ENCODE measurements at places on chromosomes 7 and 10.

DNA sequence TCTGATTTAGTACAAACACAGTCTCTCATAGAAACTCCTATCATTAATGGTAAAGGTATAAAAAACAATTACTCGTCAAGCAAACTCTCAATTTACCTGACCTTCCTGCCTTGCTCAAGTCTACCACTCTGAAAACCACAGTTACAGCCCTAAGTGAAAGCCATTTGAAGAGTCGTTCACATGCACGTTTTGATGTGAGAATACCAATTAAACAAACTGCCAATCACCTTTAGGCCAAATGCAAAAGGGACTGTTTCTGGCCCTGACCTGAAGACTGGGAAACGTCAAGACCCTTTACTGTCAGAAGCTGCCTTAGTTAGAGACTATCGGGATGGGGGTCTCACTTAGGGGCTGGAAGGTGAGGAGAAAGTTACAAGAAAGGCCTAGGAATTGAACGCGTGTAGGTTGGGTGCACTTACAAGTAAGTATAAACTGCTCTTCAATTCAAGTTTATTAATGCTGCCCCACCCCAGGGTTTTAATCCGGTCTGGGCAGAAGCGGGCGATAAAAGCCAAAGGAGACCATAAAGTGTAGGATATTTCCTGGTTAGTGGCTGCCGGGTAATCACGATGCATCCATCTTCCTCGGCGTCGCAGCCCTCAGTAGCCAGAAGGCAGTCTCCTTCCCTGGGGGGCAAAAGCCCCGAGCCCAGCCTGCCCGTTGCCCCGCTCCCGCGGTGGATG lies 935 bp downstream of the TM9SF3 start:
- peak; percentile 8 for DNase-seq

GRCh38 chr7:19069842-19070241 lies 47.6 kb downstream of the TWIST1 start:
- no peak for DNase-seq

DNA sequence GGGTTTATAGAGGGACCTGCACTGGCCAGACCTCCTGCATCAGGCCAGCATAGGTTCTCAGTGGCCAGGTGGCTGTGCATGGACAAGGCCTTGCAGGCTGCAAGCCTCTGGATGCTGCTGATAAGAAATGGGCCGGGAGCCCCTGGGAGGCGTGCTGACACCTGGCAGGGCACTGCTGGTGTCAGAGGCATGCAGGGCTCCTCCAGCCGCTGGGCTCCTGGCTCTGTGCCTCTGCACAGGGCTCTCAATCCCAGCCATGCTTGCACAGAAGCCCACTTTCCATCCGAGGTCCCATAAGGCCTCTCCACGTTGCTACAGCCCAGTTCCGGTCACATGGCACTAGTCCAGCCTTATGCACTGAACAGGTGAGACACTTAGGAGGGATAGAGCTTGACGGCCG lies 27.3 kb downstream of the ANTXRL start:
- DNase-seq = no peak

DNA sequence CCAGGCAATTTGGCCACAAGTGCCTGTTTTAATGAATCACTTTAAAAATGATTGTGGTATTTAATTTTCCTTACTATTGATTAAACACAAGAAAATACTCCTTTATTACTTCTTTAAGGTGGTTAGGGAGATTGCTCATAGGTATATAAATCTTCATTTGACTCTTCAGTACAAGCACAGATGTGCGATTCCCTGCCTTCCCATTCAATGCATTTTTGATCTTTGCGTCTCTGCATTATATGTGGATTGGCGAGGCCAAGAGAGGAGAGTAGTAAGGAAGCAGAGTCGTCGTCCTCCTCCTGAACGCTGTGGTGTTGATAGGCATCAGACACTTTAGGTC lies 683.7 kb downstream of the LRMDA start:
- DNase-seq = no peak

- DNase-seq = no peak
These were observed 43.8 kb downstream of the PDE6C start for GRCh38 chr10:93656155-93656554.

GRCh38 chr10:77679217-77679616 lies 41.6 kb upstream of the KCNMA1 start:
- no peak for DNase-seq

DNA sequence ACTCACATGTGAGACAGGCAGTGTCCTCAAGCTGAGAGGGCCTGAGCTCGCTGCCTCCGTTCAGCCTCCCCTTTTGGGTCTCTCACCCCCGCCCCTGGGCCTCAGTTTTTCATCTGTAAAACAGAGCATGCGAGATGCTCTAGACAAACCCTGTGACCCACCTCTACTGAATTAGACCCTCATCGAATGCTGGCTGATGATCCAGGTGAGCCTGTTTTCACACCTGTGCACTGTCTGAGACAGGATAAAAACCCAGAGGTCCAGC lies 102.1 kb downstream of the PDGFA start:
- DNase-seq = no peak

DNA sequence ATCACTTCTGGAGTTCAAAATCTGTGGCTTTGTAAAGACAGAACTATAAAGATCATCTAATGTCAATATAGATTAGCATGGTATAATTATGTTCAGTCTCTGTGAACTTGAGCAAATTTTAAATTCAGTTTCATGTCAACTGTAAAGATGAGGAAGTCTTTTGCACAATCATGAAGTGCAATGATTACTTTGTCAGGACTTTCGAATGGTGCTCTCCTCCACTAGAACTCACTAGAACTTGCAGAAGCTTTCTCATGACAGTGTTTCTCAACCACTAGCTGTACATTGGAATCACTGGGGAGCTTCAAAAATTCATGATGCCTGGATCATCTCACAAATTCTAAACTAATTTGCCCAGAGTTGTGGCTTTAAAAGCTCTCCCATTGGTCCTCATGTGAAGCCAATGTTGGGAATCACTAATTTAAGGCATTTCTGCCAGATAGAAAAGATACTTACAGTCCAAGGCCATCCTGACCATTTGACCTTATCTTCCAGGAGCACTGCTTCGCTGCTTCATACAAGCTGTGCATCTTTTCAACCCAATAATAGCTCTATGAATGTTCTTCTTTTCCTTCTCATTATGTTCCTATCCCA lies 12.9 kb downstream of the OR2AE1 start:
- DNase-seq = no peak

GRCh38 chr10:58331646-58332045 lies 3.2 kb upstream of the UBE2D1 start:
- DNase-seq = no peak

GRCh38 chr7:150405584-150406311 lies 26.6 kb downstream of the ZNF775 start:
- DNase-seq = no peak

DNA sequence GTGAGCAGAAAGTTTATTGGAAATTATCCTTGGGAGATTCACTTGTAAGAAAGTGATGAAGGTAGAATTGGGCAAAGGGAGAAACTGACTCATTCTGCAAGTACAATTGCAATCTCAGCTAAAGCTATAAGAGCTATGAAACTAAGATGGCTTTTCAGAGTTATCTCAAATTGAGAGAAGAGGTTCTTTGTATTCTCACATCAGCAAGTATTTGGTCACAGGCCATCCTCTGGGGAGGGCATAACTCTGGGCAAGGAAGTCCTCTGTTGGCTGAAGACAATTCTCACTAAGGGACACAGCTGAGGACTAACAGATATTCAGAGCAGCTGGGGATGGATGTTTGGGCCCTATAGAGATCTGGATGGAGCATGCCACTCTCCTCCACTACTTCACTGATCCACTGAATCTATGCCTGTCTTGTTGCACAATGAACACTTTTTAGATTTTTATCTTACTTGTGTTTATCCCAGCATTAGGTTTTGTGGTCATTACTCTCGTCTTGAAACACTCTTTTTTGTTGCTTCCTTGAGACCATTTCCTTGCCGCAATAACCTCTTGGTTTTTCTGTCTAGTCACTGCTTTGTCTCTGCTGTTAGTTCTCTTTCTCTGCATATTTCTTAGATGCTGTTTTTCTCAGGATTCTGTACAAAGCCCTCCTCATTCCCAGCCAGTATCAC lies 115.1 kb downstream of the GNAI1 start:
- no peak for DNase-seq

DNA sequence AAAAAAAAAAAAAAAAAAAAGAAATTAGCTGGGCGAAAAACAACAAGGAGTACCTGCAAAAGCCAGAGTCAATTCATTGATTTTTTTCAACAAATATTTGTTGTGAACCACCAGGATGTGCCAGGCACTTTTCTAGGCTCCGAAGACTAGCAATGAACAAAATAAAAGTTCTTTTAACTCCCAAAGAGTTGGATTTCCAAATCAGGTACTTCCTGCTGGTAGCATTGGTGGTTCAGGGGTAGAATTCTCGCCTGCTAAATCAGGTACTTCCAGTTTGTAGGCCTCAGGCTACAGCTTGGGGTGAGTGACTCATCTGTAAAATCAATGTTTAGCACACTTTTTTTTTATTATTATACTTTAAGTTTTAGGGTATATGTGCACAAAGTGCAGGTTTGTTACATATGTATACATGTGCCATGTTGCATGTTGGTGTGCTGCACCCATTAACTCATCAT lies 10.9 kb downstream of the PPA1 start:
- DNase-seq = no peak

GRCh38 chr7:45384499-45384898 lies 189.7 kb upstream of the ADCY1 start:
- no peak for DNase-seq

DNA sequence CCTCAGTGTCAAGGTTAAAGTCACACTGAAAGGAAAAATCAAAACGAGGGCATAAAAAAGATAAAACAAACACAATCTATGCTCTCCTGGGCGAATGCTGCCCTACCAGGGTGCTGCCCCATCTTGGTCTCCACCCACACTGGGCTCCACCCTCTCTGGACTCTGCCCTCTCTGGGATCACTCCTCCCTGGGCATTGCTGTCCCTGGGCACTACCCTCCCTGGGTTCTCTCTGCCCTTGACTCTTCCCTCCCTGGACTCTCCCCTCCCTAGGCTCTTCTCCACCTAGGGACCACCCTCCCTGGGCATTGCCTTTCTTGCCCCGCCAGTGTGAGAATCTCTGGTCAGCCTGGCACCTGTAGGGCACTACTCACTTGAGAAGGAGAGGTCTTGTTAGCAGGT lies 8.6 kb downstream of the GDF2 start:
- DNase-seq = no peak

GRCh38 chr10:61901829-61902444 lies 438 bp downstream of the ARID5B start:
- peak; percentile 17 for DNase-seq

- DNase-seq = no peak
These were observed 210.5 kb downstream of the SEMA3A start for GRCh38 chr7:83984076-83984475.

DNA sequence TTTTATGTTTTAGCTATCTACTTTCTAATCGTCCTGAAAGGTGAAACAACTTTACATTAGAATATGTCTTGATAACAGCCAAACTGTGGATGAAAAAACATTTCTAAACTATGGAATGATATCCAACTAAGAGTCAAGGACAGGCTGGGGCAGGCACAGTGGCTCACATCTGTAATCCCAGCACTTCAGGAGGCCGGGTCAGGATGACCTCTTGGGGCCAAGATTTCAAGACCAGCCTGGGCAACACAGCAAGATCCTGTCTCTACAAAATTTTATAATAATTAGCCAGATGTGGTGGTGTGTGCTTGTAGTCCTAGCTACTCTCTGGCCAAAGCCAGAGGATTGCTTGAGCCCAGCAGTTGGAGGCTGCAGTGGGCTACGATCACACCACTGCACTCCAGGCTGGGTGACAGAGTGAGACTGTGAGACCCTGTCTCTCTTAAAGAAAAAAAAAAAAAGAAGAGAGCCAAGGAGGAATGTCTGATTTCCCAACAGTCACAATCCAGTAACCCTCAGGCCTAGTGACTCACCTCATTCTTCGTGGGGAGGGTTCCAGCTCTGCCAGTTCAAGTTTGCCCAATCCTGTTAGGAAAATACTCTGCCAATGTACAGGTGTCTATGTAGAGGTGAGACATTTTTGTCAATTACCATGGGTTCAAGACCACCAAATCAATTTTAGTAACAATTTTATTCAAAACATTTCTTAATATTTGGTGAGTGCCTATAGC lies 14.6 kb upstream of the FZD1 start:
- no peak for DNase-seq

DNA sequence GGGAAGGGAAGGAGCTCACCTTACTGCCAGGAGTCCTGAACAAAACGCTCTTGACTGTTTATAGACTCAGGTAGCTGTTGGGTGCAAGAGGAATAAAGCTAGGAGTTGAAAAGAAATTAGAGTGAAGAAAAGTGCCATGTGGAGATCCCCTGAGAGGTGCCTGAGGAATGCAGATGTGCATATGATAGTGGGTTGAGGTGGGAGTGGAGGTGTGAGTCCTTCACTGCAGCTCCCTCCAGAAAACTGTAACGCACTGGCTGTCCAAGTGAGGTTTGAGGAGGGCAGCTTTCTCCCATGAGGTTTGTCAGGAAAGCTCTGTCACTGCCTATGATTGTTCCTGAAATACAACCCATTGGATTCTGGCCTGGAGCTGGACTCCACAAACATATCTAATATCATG lies 904.8 kb upstream of the POT1 start:
- DNase-seq = no peak

DNA sequence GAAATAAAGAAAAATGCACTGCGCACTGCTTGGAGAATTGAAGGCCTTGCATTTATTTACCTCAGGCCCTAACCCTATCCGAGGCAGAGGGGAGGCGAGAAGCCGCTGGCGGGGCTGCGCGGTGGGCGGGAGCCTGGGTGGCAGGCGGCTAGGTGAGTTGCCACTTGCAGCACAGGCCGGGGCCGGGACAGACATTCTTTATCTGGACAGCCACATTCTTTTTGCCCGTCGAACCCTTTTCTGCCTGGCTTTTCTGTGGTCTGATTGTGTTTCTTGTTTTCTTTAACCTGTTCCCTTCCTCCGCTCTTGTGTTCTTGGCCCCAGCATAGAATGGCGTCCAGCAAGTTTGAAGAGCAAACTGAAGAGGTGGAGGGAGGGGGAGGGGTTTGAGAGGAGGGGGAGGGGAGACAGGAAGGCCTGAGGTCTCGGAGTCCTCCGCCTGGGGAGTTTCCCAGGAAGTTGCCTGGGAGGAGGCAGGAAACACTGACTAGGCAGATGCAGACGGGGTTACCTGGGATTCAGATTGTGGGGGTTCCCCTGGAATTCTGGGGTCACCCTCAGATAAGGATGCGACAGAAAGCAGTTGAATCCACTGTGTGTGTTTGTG lies 5.1 kb downstream of the SHH start:
- DNase-seq = no peak

Measured in RPMI8226 (cell line).